ENCODE measurements at places on chromosomes 5 and 9.

DNA sequence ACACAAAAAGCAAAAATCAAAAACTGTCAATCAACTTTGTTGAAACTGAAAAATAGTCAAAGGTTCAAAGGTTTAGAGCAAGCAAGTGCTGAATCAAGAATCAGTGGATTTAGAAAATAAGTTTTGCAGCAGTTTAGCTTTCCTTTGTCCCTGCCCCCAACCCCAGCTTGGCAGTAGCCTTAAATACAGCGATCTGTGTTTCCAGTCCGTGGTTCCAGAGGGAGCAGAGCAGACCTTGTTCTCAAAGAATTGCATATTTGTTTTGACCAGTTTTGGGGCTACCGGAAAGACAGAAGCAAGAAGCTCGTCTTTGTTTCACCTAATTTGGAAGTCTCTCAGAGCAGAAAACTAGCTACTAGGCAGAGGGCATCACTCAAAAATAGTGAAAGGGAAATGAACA lies 57.2 kb upstream of the PRDM9 start:
- DNase-seq: no peak

DNA sequence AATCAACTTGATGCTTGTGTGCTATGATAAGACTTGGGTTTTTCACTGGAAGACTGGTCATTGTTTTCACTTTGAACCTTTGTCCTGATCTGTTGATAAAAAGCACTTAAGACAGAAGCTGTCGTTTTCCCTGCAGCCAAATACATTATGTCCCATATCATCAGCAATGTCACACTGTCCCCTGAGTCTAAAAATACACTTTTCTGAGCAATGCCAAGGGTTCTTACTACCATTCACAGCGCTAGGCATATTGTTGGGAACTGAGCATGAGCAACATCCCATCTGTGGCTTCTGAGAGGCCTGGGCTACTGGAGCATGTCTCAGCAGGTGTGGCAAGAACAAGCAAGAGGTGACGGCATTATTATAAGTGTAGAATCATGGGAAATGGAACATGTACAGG lies 81.8 kb downstream of the SEMA6A start:
- DNase-seq: no peak

DNA sequence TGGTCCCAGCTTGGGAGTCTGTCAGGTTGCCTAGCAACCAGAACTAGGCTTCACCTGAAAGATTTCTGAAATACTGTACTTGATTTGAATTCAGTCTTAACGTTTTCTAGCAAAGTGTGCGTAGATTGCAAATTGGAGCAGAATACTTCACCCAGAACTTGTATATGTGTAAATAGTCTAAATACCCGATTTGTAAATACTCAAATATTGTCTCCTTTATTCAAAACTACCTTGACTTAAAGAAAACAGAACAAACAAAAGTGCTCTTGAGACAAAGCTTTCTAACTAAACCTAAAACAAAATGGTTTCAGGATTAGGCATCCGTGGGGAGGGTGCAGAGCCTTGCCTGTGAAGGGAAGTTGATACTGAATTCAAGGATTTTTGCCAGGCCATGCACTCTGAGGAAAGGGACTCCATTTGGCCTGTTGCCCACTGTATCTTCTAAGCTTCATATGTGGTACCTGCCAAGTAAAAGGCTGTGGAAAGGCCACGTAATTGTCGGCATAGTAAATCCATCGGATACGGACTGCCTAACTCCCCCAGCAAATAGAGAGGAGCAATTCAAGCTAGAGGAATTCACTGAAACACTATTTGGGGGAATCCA lies 744 bp upstream of the HMGCS1 start:
- no peak for DNase-seq

GRCh38 chr5:173395257-173395932 lies 67.2 kb upstream of the STC2 start:
- peak; percentile 81 for DNase-seq

DNA sequence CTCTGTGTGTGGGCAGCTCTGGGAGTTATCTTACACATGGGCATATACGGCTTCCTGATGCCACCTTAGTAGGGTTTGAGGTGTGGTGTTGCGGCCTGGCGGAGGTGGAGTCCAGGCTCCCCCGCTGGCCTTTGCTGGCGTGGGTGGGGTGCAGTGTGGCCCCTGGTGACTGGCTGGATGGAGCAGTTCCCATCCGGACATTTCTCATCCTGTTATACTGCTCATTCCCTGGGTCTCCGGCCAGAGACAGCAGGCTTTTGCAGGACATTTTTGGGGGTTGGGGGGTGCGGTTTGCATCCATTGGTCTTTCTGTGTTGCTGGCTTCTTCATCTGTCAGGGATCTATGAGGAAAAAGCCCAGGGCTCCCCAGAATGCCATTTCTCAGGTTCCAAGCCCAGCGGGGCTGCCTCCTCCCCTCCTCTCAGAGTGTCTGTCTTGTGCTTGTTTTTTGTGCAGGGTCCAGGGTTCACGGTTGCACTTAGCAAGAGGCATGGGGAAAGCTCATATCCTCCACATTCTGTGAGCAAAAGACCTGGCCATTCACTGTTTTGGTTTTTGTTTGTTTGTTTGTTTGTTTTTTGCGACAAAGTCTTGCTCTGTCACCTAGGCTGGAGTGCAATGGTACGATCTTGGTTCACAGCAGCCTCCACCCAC lies 22.3 kb downstream of the NDUFS6 start:
- DNase-seq: no peak

- DNase-seq: no peak
These were observed 110.1 kb downstream of the HACD4 start for GRCh38 chr9:20921362-20921761.

DNA sequence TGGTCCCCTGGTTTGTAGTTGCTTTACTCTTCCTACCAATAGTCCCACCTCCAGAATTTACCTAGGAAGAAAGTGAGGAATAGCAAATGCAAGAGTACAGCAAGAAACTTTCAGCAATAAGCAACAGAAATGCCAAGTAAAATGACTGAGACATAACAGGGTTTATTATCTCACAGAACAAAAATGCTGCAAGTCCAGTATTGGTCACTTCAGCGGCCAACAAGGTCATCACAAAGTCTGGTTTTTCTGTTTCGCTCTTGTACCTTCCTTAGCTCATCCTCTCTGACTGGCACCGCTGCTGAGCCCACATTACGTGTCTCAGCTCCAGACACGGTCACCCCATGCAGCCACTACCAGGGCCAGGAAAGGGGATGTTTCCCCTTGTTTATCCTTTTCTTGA lies 82.7 kb downstream of the RFK start:
- DNase-seq: no peak

- no peak for DNase-seq
These were observed 29.6 kb downstream of the RNF145 start for GRCh38 chr5:159179529-159180305.

DNA sequence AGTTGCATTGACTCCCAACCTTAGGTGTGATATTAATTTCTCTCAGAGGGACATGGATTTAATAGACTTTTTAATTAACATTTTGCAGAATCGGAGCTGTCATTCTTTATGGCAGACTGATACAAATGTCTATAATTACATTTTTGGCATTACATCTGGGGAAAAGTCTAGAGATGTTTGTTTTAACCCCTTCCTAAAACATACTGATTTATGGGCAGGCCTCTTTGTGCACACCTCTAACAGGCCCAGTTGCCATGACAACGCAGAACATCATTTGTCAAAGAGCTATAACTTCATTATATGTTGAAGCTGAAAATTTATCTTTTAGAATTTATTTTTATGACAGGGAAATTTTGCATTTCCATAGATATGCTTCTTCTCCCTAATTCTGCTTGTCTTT lies 158.5 kb downstream of the NTRK2 start:
- DNase-seq: no peak

GRCh38 chr9:93898502-93899426 lies 56.4 kb downstream of the BARX1 start:
- no peak for DNase-seq

- peak; percentile 55 for DNase-seq
These were observed 423 bp upstream of the ABCA2 start for GRCh38 chr9:137028263-137029057.

- DNase-seq: peak; percentile 22
These were observed 454.4 kb downstream of the NR2F1-AS1 start for GRCh38 chr5:93126634-93127033.

DNA sequence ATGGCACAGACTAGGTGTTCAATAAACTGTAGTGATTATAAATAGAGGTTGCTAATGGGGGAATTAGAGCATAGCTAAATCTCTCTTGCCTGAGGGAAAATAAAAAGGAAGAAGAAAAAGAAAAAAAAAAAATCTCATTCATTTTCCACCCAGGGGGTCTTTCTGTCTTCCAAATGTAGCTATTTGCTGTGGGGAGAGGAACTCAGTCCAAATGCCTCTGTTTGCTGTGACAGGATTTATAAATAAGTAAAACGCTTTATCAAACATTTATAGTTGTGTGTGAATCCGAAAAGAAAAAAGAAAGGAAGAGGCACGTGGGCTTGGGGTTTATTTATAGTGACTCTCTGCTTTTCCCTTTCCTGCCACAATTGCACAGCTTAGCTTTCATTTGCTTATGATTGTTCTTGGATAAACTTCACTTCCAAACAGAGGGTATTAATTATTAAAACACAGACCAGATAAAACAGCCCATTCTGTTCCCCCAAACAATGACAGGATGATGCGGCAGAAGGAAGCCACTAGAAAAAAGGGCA lies 245.7 kb downstream of the ASTN2 start:
- peak; percentile 3 for DNase-seq

DNA sequence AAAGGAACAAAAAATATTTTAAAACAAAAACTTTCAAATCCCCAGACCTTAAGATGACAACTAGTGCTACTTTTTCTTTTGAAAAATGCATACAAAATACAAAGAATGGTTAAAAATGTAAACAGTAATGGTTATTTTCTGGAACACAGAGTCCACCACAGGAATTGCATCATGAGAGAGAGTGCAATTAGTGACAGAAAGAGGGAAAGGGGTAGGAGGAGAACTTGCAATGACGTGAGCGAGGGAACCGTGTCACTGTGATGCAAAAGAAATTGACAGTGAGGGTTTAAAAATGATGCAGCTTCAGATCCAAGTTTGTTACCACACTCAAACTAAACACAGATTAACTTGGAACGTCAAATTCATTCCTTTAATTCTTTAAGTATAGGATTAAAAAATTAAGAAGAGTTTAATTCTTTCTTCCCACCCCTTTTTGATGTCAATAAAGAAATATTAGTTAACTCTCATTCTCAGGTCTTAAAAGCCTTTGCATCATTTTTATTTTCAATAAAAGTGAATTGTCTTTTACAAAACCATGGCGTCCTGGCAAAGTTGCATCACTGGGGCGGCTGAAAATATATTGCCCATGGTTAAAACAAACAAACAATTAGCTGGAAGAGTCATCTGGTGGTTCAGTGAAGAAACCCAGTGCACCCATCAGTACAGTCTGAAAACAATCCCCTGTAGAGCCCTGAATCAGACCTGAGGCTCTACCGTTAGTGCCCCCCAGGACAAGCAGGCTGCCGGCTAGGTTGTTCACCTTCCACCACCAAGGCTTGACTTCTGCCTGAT lies 39.5 kb downstream of the MACROH2A1 start:
- no peak for DNase-seq

- DNase-seq: no peak
These were observed 89.6 kb upstream of the TBC1D2 start for GRCh38 chr9:98345011-98345410.

- DNase-seq: no peak
These were observed 276.0 kb upstream of the RGMB start for GRCh38 chr5:98497418-98497817.

DNA sequence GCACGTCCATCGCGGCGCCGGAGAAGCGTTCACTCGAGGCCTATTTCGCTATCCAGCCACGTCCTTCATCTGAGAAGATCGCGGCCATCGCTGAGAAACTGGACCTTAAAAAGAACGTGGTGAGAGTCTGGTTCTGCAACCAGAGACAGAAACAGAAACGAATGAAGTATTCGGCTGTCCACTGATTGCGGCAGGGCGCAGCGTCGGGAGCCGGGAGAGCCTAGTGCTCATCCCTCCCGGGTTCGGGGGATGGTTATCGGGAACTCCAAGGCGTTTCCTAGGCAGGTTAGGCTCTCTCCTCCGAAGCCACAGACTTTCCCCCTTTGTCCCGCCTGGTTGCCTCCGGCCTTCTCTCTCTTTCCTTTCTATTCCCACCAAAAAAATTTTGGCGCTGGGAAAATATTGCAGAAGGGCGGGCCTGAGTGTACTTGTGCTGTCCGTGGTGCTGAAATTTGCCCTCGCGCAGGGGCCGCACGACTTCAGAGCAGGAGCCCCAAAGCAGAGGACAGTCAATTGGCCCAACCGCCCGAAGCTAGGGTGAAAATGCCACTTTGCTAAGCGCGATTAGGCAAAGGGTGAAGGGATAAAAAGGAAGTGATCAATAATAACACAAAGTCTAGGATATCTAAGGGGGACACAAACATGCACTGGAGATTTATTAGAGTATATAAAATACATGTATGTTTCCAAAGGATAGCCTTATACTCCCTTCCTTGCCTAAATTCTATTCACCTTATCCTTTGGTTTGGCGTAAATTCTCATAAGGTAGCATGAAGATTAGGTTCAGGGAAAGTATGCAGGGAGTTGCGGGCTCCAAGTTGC lies 1.8 kb downstream of the POU4F3 start:
- DNase-seq: peak; percentile 76

DNA sequence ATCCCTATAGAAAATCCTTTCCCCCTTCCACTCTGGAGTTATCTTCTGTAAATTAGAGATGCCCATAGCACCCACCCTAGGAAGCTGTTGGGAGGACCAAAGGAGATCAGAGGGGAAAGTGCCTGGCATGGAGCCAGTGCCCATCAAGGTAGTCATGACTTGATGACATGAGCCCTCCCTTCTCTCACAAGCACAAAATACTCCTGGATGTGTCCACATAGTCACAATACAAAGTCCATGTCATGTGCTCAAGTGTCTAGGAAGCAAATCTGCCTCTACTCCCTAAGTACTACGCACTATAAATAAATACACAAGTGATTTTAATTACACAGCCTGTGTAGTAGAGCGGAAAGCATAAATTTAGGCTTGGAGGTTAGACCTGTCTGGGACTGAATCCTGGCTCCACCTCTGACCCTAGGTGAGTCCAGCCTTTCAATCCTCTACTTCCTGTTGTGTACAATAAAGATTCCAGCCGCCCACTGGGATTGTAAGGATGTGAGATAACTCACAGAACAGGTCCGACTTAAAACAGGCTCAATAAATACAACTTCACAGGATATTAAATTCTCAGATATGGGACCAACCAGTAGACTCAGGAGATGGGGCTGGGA lies 30.6 kb downstream of the TTC39B start:
- DNase-seq: no peak

GRCh38 chr9:124455820-124456219 lies 5.6 kb downstream of the ADGRD2 start:
- no peak for DNase-seq

GRCh38 chr5:175788155-175788787 lies 83.1 kb upstream of the CPLX2 start:
- no peak for DNase-seq

DNA sequence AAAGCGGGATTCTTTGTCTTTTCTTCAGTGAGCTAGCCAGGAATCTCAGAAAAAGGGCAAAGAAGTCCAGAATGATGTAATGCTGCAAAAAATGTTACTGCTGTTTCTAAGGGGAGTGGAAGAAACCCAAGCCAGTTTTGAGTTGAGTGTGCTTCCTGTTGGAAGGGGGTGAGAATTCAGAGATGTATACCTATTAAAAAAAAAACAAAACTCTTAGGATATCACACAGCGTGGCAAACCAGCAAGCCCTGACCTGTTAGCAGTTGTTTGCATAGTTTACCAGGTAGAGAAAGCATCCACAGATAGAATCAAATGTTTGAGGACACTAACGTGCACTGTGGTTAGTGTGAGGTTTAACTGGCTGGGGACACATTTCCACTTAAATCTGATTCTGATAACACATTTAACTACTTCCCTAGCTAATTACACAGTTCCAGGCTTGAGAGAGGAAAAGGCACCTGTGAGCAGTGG lies 11.4 kb downstream of the BASP1 start:
- DNase-seq: peak; percentile 71

GRCh38 chr9:79166005-79166404 lies 405.8 kb upstream of the TLE4 start:
- no peak for DNase-seq

GRCh38 chr9:12797037-12797436 lies 22.2 kb downstream of the LURAP1L start:
- no peak for DNase-seq

Data from fibroblast of skin of scalp (primary cell).